Central memory CD8-positive, alpha-beta T cell (primary cell): ENCODE measurements at places on chromosomes 5 and 9.

DNA sequence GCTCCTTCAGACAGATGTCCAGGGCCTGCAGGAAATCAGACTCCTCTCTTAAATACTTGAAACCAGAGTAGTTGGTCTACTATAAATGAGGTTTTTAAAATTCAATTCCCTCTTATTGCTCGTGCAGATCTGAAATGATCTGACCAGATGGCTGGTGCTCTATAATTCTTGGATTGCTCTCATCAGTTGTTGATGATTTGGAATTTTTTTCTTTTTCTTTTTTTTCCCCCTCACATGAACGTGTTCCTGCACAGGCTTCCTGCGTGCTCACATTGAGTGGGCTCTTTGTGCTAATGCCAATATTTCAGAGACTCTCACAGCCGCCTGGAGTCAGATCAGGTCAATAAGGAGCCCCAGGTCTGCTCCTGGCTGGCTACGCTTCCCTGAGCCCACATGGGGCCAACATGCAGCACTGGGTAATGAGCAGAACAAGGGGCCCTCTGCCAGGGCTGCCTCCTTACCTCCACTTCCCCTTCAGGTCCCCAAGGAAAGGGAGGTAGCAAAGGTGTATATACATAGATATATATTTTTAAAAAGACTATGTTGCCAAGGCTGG is 82.0 kb downstream of the SIL1 start:
- no peak for DNase-seq

DNA sequence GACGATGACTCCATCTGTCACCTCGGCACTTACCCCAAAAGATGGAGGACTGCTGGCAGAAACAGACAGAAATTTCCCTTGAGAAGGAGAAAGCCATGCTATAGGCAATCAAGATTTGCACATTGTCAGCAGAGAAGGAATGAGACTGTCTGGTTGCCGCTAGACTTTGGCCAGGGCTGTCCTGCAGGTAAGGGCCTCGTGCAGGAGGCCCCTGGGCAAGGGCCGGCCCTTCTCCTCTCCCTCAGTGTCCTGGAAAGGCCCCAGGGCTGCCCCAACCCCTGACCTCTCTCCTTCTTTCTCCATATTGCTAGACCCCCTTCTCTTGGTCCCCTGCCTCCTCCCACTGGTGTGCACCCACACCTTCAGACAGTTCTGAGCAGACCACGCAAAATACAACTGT is 14.6 kb upstream of the KCNIP1 start:
- DNase-seq, result no peak

DNA sequence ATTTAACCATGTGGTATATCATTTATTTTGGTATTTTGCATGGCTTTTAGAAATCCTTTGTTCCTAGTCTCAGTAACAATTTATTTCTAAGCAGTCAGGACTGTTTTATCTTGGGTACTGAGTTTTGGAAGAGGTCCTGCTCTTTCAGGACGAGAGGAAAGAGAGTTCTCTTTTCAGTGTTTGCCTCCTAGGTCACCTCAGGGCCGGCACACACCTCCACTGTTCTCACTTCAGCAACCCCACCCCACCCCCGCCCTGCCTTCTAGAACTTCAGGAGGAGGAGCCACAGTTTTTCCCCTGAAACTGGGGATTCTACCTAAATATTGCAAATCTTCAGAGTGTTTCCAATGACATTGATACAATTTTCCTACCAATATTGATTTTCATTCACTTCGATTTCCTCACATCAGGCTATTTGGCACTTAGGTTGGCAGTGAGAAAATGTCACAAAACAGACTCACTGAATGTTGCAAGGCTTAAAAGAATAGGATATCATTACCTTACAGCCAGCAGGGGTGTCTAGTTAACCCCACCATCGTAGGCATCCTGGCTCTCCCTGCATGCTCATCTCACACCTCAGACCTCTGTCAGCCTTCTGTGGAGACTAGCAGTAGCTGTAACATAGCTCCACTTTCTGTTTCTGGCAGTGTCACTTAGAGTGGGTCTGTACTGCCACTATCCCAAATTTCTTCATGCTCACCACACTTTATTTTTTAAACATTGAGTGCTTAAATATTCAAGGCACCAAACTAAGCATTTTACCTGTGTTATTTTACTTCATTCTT is 5.4 kb downstream of the IGIP start:
- DNase-seq, result no peak

- DNase-seq, result no peak
Observed at GRCh38 chr5:120140501-120140900, 323.6 kb upstream of the PRR16 start.

- DNase-seq, result no peak
Observed at GRCh38 chr5:171433982-171434676, 14.7 kb downstream of the FGF18 start.

DNA sequence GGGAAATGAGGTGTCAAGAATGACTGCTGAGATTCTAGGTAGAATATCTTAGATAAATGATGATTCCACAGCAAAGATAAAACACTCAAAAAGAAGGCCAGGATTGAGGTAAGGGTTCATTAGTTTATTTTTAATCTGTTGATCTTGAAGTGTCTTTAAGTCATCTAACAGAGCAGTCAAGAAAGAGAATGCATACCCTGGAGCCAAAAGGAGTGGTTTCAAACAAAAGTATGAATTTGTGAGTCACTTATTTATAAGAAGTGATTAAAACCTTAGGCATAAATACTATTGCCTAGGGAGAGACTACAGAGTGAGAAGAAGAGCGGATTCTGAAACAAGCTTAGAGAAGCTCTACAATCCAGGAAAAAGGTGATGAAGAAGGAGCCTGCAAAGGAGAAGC is 541.0 kb downstream of the DTWD2 start:
- DNase-seq, result no peak

DNA sequence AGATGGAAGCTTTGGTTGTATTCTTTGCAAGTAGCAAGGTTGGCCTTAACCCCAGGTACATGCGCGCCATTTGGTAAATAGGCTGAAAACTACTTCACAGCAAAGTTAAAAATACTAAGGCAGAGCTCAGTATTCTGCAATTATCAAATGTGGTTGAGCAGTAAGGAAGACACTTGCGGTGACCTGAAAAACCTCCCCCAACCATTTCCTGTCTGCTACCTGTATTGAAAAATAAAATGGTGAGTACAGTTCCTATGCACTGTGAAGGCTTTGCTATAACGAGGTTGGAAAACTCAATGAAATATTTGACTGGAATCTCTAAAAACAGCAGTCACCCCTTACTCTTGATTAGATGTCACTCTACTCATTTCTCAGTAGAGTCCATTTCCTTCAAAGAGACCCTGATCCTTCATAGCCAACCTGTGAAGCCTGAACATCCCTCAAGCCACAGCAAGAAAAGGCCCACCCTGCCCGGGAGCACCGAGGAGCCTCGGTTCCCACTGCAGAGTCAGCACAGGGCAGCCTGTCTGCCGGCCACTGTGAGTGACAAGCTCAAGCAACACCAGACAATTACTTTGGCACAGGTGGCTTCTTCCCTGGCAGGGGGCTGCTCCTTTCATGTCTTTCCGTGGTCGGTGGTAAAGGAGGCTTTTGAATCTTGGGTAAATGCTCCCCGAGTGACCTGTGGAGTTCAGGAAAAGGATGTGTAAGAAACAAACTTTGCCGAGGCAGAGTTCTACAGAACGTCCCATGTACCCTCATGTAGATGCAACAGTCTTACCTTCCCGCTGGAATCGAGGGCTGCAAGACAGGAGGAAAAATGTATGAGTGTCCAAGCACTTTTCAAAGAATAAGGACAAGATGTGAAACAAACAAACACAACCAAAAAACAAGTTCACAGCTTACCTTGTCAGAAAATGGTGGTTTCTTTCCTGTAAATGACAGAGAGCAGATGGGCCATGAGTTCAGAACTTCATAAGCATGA is 29.6 kb downstream of the C5orf58 start:
- DNase-seq, result no peak

DNA sequence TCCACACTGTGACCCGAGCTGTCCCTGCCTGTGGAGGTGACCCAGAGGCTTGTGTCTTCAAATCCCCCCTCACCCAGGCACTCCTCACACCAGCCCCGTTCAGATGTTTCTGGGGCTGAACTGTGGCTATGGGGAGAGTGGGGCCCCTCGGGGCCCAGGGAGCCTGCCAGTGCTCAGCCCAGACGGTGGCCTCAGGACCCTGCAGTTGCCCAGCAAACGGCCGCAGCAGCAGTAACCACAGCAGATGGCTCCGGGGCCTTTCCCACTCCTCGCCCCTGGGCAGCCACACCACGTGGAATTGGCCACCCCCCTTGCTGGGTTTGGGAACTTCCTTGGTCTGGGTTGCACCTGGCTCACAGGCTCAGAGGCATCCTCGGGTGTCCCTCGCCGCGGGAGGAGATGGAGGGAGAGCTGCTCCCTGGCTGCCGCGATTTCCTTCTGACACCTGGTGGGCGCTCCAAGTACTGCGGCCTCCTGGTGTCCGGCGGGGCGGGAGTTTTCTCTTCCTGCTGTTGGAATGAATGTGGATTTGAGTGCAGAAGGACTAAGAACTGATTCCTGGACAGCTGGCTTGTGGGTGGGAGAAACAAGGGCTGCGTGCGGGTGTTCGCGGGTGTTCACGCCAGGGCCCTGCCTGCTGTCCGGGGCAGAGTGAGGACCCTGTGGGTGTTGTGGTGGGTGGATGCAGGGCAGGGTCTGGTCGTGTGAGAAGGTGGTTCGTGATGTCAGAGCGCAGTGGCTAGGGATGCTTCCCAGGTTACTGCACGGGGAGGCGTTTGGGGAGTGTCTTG is 97.5 kb downstream of the COL5A1 start:
- DNase-seq, result no peak

- DNase-seq, result no peak
Observed at GRCh38 chr9:93432964-93433363, 18.5 kb upstream of the FAM120A start.

- DNase-seq, result no peak
Observed at GRCh38 chr9:26524267-26524666, 368.3 kb downstream of the CAAP1 start.

GRCh38 chr5:1110307-1111240 is 1.3 kb downstream of the SLC12A7 start:
- no peak for DNase-seq

GRCh38 chr5:59423021-59423420 is 470.5 kb downstream of the PDE4D start:
- no peak for DNase-seq

- DNase-seq, result no peak
Observed at GRCh38 chr5:160230686-160231527, 1.6 kb downstream of the FABP6 start.

DNA sequence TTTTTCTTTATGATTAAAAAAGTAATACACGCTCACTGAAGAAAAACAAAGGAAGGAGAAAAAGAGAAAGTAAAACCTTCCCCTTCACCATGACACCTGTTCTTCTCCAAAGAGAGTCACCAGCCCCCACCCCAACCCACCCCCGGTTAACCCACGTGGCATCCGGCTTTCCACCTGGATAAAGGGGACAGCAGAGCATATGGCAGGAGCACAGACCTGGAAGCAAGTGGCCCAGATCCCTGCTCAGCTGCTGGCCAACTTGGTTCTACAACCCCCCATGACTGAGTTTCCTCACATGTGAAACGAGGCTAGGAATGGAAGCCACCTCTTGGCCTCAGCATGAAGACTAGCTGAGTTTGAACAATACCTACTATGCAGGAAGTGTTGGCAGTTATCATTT is 5.1 kb downstream of the CCDC180 start:
- DNase-seq, result no peak

- no peak for DNase-seq
Observed at GRCh38 chr5:18195910-18196309, 561.6 kb downstream of the TAF11L14 start.

DNA sequence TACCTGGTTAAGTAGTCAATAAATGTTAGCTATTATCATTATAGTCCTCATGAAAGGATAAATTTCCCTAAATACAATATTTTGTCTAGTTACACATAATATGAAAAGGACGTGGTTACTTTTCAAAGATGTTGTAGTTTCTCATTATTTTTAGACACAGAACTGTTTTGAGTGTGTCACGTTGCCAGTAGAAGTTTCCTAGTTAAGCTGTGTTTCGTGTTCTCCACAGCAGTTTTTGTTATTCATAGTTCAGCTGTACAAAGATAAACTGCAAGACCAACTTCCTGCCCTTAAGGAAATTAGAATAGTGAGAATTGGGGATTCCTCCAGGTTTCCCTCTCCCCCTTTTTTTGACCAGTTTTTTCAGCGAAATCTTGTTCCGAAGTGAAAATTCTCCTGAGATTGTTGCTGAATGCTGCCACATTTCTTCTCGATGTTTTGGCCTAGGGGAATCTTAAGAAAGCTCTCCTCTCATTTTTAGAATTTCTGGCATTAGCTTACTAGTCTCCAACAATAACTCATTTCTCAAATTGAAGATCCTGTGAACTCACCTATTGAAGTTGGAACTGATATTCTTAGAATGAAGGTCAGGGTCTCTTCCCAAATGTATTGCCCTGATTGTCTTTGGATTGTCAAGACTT is 176.1 kb downstream of the PAM start:
- no peak for DNase-seq

- DNase-seq, result no peak
Observed at GRCh38 chr9:2055203-2055658, 40.1 kb downstream of the SMARCA2 start.

GRCh38 chr5:132690156-132690555 is 16.4 kb downstream of the IL4 start:
- no peak for DNase-seq

GRCh38 chr5:93226202-93226735 is 354.8 kb downstream of the NR2F1-AS1 start:
- no peak for DNase-seq

GRCh38 chr5:178186427-178186826 is 744 bp downstream of the GMCL2 start:
- no peak for DNase-seq

- no peak for DNase-seq
Observed at GRCh38 chr5:67120032-67120431, 76.6 kb downstream of the CD180 start.

- no peak for DNase-seq
Observed at GRCh38 chr9:136138566-136138965, 19.9 kb upstream of the TMEM250 start.

DNA sequence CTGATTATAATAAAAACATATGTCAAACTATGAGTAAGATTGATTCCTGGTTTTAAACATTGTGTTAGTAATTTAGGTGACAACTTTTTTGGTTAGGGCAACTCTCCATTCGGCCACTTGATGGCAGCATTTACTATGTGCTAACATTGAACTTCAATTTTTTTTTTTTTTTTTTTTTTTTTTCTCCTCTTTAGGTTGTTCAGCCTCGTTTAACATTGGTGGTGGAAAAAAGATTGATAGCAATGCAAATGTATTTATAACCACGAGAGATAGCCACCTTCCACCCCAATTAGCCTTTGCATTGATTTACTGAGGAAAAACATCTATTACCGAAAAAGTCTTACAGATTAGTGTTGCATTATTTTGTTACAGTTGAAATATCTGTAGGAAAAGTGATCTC is 159.1 kb downstream of the CSNK1G3 start:
- DNase-seq, result no peak

DNA sequence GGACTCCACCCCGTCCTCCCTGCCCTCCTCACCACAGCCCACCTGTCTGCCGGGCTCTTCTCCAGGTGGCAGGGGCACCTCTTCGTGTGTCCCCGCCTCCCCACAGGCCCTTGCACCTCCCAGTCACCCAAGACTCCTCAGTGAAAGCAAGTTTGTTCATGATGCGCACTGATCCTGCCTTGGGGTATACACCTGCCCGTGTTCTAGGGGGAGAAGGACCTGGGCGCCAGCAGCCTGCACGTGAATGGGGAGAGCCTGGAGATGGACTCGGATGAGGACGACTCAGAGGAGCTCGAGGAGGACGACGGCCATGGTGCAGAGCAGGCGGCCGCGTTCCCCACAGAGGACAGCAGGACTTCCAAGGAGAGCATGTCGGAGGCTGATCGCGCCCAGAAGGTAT is 124.9 kb downstream of the EHMT1 start:
- no peak for DNase-seq

GRCh38 chr9:74645007-74645639 is 148.0 kb downstream of the RORB start:
- DNase-seq, result no peak
